ENCODE measurements at places on chromosomes 13 and 19.

DNA sequence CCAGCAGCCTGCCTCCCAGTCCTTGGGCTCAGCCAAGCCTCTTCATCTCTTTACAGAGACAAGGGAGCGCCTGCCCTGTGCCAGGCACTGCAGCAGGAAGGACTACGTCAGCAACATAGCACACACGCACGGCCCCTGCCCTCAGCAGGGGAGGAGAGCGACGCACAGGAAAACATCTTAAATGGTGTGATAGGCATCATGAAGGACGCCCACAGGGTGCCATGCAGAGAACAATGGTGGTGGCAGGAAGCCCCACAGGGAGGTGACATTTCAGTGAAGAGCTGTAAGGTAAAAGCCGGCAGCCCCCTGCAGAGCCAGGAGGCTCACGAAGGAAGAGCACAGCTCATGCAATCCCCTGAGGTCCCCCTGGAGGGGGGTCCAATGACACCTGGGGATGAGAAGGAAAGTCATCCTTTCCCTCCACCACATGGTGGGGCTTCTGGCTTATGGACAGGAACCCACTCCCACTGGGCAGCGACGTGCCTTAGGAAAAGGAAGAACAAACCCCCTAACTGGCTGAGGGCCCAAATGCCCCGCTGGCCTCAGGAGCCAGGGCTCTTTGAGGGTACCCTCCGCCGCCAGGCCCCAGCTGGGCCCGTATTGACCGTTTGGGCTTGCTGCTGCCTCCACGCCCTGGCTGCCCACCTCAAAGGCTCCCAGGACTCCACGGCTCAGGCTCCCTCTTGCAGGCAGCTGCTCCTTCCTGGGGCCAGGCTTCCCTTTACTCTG is 37.3 kb upstream of the C13orf42 start:
- peaks cover 2% of the 10 kb centered on the region for H3K36me3 ChIP-seq
- no peak overlapping the region for H3K4me3 ChIP-seq
- DNase-seq, result no peak
- H3K27ac ChIP-seq, result no peak overlapping the region
- H3K27me3 ChIP-seq, result peaks cover 37% of the 10 kb centered on the region

GRCh38 chr19:32550666-32551065 is 30.3 kb upstream of the PDCD5 start:
- H3K36me3 ChIP-seq, result no peaks in the 10 kb centered on the region
- DNase-seq, result no peak
- no peaks in the 10 kb centered on the region for H3K4me1 ChIP-seq
- H3K27ac ChIP-seq, result no peak overlapping the region

GRCh38 chr13:31594056-31594455 is 145.3 kb upstream of the RXFP2 start:
- H3K4me1 ChIP-seq, result no peaks in the 10 kb centered on the region
- no peak overlapping the region for H3K27ac ChIP-seq

GRCh38 chr19:39372941-39373340 is 18.0 kb downstream of the PAF1 start:
- no peaks in the 10 kb centered on the region for H3K27me3 ChIP-seq
- H3K4me3 ChIP-seq, result no peak overlapping the region
- H3K4me1 ChIP-seq, result no peaks in the 10 kb centered on the region
- peak overlapping the region; percentile 2 for H3K27ac ChIP-seq
- no peak for DNase-seq
- peaks cover 17% of the 10 kb centered on the region for H3K36me3 ChIP-seq

Measured in activated T-cell treated with anti-CD3 and anti-CD28 coated beads, Interleukin-2, amount 50 U/mL, for 72 hours (primary cell).